ENCODE measurements at places on chromosomes 5 and 9.
A peak's percentile ranks its signal among the peaks of the same experiment; 100 is the strongest.

- no peak for DNase-seq
Measured at GRCh38 chr9:7984203-7984602, 184.6 kb upstream of the DMAC1 start.

- no peak for DNase-seq
Measured at GRCh38 chr5:156438076-156438475, 111.1 kb downstream of the SGCD start.

- no peak for DNase-seq
Measured at GRCh38 chr9:73911804-73912203, 585.3 kb upstream of the RORB start.

- DNase-seq, result no peak
Measured at GRCh38 chr5:74130155-74130897, 504.3 kb downstream of the ARHGEF28 start.

GRCh38 chr9:75811692-75812091, 78.8 kb upstream of the PCSK5 start:
- DNase-seq, result no peak

DNA sequence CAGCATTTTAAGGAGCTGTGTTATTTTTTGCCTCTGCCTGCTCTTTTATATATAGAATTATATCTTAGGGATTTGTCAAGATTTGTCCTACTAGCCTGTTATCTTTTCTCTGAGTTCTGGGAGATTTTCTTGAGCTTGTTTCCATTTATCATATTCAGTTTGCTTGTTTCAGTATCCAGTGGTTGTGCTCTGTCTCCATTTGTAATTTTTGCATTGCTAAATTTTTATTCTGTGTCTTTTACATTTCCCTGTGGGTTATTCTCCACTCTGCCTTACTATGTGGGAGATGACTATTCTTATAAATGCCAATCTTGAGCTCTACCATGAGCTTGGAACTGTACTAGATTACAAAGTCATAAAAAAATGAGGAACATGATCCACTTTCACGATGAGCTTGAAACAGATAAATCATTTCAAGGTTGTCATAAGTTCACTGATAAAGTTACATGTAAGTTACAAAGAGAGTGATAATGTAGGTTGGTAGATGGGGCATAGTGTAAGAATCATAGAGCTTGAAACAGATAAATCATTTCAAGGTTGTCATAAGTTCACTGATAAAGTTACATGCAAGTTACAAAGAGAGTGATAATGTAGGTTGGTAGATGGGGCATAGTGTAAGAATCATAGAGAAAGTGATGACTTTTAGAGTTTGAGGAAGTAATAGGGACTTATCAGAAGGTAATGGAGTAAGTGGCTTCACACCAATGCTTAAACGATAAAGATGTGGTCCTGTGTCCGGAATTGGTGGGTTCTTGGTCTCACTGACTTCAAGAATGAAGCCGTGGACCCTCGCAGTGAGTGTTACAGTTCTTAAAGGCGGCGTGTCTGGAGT, 287.3 kb downstream of the ADGRV1 start:
- DNase-seq, result no peak

GRCh38 chr5:172380987-172381643, 73.2 kb downstream of the SH3PXD2B start:
- DNase-seq, result peak; percentile 62

DNA sequence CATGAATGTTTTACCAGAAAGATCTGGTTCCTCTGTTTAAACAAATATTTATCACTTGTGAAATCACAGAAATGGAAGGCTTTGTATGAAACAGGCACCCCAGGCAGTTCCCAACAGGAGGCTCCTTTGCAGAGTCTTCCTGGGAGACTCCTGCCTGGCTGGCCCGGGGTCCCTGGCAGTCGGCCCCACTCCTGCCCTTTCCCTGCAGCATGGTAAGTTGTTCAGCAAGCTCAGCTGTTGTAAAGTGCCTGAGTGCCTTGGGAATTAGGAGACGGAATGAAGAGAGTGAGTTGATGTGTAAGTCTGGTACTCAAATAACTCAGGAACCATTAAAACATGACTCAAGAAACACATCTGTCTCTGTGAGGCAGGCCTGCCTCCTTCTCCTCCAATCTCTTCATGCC, 17.5 kb upstream of the LHFPL2 start:
- no peak for DNase-seq

GRCh38 chr9:35114840-35115628, 628 bp downstream of the ATOSB start:
- DNase-seq, result no peak

- DNase-seq, result no peak
Measured at GRCh38 chr9:75914883-75915452, 24.5 kb downstream of the PCSK5 start.

DNA sequence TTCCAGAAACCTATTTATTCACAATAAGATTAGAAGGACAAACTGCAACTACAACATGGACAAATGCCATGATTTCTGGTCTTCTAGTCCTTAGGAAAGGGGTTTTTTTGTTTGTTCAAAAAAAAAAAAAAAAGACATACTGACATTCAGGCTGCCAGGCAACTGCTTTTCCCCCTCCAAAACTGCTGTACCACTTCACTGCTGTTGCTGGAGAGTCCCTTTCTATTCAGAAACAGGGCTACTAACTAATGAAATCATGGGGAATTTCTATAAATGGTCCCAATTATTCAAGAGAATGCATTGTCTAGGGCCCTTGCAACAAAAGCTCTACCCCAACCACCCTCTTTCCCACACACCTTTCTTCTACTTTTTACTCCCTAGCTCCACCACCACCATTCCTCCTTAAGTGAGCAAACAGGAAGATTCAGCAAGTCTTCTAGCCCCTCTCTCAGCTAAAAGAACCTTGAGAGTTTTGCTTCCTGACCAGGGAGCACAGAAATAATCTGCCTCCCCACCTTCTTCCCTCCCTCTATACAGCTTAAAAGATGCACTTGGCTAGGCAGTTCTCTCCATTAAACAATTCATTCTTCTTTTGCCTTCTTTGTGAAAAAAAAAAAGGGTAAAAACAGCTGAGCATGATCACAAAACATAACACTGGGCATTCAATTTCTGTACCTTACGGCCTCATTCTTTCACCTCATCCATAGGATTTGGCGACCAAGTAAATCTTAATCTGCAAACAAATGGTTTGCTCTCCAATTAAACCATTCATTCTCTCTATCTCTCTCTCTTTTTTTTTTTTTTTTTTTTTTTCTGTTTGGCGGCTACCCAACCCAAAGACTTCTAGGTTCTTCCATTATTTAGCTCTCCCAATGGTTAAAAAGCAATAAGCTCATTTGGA, 13.8 kb downstream of the ZNF608 start:
- DNase-seq, result no peak

- DNase-seq, result no peak
Measured at GRCh38 chr5:39264528-39264927, 45.2 kb upstream of the FYB1 start.

DNA sequence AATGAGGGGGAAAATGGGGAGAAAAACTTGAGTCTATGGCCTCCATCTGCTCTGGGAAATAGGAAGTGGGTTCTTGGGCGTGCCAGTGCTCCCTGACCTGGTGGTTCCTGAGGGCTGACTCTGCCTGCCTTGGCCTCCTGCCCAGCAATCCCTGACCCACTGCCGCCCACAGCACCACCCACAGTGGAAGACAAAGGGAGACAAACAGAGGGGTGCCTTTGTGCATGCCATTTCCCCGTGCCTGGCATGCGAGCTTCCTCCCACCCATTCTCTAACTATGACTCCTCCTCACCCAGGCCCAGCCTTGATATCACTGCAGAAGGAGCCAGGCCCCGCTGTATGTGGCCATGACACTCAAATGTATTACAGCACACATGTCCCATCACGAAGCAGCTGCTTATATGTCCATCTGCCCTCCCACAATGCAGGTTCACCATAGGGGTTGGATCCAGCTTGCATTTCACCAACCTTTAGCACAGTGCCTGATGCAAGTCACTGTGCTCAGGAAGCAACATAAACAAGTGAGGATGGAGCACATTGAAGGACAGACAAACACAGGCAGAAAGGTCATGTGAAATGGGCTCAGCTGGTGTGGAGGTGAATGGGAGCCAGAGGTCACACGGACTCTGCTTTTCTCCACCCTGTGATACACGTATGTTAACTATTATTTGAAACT, 84.4 kb downstream of the ADRB2 start:
- peak; percentile 26 for DNase-seq

- no peak for DNase-seq
Measured at GRCh38 chr5:152593388-152593787, 188.3 kb upstream of the NMUR2 start.

- no peak for DNase-seq
Measured at GRCh38 chr9:135791431-135792267, 89.7 kb downstream of the KCNT1 start.

DNA sequence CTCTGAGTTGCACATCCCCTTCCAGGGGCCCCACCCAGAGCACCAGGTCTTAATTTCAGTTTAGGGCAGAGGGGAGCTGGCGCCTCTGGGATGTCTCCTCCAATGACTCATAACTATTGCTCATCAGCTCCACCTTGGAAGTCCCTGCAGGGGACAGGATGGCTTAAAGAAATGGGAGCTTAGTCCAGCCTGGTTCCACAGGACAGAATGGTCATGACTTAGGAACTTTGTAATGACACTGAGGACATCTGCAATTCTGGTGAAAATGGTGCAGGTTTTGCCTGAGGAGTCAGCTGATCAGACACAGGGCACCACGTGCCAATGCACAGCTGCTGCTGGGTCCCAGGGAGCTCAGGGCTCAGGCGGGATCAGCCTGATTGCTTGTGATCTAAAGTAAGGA, 16.4 kb upstream of the PPP1R26 start:
- DNase-seq, result peak; percentile 71

DNA sequence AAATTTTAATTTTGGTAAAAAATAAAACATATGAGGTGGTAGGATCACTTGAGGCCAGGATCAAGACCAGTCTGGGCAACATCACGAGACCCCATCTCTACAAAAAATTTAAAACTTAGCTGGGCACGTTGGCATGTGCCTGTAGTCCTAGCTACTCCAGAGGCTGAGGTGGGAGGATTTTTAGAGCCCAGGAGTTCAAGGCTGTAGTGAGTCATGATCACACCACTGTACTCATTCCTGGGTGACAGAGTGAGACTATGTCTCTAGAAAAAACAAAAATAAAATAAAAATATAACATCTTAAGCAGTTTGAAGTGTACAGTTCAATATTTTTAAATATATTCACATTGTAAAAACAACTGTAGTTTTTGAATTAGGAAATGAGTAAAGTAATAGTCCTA, 108.3 kb downstream of the SMIM15 start:
- DNase-seq, result no peak

- no peak for DNase-seq
Measured at GRCh38 chr9:3517377-3518048, 8.3 kb downstream of the RFX3 start.

DNA sequence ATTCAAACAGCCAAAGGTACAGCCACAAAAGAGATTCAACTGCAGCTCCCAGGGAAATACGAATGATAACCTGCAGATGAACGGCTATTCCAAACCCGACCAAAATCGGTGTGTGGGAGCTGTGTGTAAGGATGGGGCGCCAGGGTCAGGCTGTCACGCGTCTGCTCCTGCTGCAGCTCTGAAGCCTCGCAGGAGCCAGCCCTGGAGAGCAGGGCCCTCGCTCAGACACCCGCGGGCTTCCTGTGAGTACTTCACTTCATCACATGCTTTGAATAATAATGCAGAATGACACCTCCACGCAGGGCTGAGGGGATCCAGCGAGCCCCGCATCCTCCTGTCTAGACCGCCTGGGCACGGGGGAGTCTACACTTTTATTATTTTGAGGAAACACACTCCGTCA, 307.5 kb upstream of the IRX2 start:
- DNase-seq, result no peak

DNA sequence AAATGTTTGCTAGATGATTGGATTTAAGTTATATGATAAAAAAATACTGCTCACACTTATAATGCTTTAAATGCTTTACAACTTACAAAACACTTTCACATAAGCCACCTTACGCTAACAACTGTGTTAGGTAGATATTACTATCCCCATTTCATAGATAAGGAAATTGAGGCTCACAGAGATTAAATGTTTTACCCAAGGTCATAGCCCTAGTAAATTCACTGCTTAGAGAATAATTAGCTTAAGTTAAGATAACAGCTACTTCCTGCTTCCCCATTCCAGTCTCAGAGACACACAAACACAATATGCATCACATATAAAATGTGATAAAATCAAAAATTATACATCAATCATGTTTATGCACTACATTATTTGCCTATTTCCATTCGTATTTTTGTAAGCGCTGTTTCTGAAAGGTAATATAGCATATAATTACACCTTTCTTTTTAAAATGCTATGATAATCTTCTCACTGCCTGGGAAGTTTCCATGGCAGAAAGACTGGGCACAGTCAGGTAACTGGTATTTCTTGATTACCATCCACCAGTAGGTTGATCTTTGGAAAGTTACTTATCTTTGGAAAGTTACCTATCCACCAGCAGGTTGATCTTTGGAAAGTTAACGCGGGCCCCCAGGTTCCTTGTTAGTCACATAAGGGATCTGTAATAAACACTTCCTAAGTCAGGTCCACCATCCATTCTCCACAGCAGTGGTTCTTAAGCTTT, 101.1 kb downstream of the NFIB start:
- no peak for DNase-seq

- peak; percentile 98 for DNase-seq
Measured at GRCh38 chr9:120868676-120869359, 8.2 kb downstream of the PHF19 start.

GRCh38 chr5:43294226-43294625, 19.0 kb downstream of the HMGCS1 start:
- DNase-seq, result no peak

GRCh38 chr5:124210111-124210910, 536.1 kb downstream of the ZNF608 start:
- no peak for DNase-seq

DNA sequence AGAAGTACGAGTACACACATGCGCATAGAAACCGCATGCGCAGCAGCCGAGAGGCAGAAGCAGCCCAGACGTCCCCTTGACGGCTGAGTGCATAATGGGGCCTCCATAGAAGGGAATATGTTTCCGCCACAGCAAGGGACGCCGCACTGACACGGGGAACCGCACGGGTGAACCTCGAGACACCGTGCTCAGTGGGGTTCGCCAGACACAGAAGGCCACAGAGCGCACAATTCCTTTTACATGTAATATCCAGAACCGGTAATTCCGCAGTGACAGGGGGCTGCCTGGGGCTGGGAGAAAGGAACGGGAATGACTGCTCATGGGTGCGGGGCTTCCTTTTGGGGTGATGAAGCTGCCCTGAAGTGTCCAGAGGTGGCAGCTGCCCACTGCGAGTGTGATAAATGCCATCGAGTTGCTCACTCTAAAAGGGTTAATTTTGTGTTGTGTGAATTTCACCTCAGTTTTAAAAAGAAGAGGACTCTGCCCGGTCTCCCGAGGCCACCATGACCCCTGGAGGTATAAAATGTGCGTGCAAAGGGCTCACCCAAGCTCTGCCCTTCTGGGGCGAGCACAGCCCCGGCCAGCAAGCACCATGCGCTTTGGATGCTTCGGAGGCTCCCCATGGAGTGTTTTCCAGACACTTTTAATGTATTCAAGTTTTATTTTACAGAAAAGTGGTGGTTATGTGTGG, 29.7 kb downstream of the MRPL36 start:
- no peak for DNase-seq

- DNase-seq, result peak; percentile 79
Measured at GRCh38 chr5:141734501-141735229, 52.6 kb upstream of the ARAP3 start.

GRCh38 chr9:80485420-80486250, 913.9 kb downstream of the TLE4 start:
- no peak for DNase-seq

Data from AG08396 (cell line).